Mononuclear cell (primary cell): ENCODE measurements at places on chromosomes 4 and X. TPM values are rescaled to one million over a fixed set of nuclear protein-coding genes. Genes with fewer than 3 reads are reported as not detected.

Gene VGLL1
- total RNA-seq = not detected

Gene FTHL17
- not detected for total RNA-seq

Gene DCTD
- 39.9 TPM for total RNA-seq

Gene PAGE2B
- not detected for total RNA-seq

Gene SSX1
- total RNA-seq = not detected

Gene PCDH10
- under 0.01 TPM for total RNA-seq

Gene MAGEB10
- not detected for total RNA-seq

Gene SMIM10L2A
- total RNA-seq = 0.31 TPM

Gene SGMS2
- 8.6 TPM for total RNA-seq

Gene CACNA1F
- 0.31 TPM for total RNA-seq

Gene SMIM31
- total RNA-seq = not detected

Gene MSL3
- total RNA-seq = 83.0 TPM

Gene ADRA2C
- not detected for total RNA-seq

Gene MAGEA4
- 0.31 TPM for total RNA-seq

Gene GPR173
- total RNA-seq = under 0.01 TPM

Gene FNIP2
- 30.9 TPM for total RNA-seq

Gene HTRA3
- not detected for total RNA-seq

Gene F8A3
- 1.5 TPM for total RNA-seq

Gene KDR
- not detected for total RNA-seq

Gene UGT2B17
- 0.94 TPM for total RNA-seq

Gene ATG4A
- 4.7 TPM for total RNA-seq

Gene MAGEA1
- not detected for total RNA-seq

Gene NKX3-2
- total RNA-seq = not detected

Gene ARR3
- total RNA-seq = not detected

Gene SPANXC
- not detected for total RNA-seq

Gene LINC00632
- 0.21 TPM for total RNA-seq

Gene SLITRK4
- 1.5 TPM for total RNA-seq

Gene PNCK
- 0.52 TPM for total RNA-seq

Gene ATXN3L
- not detected for total RNA-seq

Gene NXF2B
- total RNA-seq = not detected

Gene AMER1
- 3.1 TPM for total RNA-seq

Gene PPARGC1A
- 0.52 TPM for total RNA-seq

Gene SLC6A14
- total RNA-seq = not detected

Gene FHDC1
- total RNA-seq = under 0.01 TPM

Gene SOD3
- total RNA-seq = not detected

Gene ATOH1
- not detected for total RNA-seq

Gene ARHGEF38
- total RNA-seq = not detected

Gene SPANXA2
- not detected for total RNA-seq

Gene F8A1
- total RNA-seq = 10.2 TPM

Gene SPANXB1
- total RNA-seq = not detected

Gene CLGN
- total RNA-seq = 0.42 TPM

Gene FRMD7
- total RNA-seq = 0.10 TPM

Gene CASP6
- total RNA-seq = 9.3 TPM

Gene BEX1
- total RNA-seq = 0.52 TPM

Gene SOWAHB
- not detected for total RNA-seq

Gene NSG1
- 3.7 TPM for total RNA-seq

Gene ERCC6L
- 1.6 TPM for total RNA-seq

Gene GRIA3
- total RNA-seq = 0.10 TPM

Gene GASK1B
- 19.4 TPM for total RNA-seq

Gene HDX
- total RNA-seq = 3.4 TPM

Gene TNIP3
- 0.73 TPM for total RNA-seq

Gene ACE2
- total RNA-seq = not detected

Gene KCND1
- total RNA-seq = 1.2 TPM

Gene IL2
- total RNA-seq = 1.3 TPM

Gene DDIT4L
- total RNA-seq = 0.21 TPM
